ENCODE measurements at places on chromosomes 7 and 10.

- DNase-seq: no peak
Observed at GRCh38 chr10:9262770-9263169, 1208.3 kb downstream of the GATA3 start.

DNA sequence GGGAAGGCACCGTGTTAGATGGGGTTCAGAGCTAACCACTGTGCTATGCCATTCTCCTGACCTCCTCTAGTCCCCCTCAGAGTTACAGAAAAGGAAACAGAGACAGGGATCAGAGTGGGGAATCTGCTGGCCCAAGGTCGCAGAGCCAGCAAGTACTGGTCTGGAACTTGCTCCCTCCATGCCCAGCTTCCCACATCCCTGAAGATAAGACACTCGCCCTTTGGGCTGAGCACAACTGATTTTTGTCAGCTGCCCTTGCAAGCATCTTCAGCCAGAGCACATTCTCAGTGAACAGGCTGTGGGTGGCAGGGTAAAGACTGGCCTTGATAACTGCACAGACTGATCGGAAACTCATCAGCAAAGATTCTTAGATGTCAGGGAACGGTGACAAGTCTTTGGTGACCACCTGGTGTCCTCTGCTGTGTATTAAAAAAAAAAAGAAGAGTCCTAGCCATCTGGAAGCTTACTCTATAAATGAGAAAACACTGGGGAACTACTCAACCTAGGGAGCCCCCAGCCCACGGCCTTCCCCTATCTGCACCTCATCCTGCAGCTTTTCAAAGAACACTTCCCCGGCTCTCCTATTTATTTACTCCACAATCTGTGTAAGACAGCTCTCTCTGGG lies 1.3 kb upstream of the SORBS1 start:
- DNase-seq: no peak

GRCh38 chr7:130844811-130845580 lies 111.0 kb upstream of the KLF14 start:
- no peak for DNase-seq

DNA sequence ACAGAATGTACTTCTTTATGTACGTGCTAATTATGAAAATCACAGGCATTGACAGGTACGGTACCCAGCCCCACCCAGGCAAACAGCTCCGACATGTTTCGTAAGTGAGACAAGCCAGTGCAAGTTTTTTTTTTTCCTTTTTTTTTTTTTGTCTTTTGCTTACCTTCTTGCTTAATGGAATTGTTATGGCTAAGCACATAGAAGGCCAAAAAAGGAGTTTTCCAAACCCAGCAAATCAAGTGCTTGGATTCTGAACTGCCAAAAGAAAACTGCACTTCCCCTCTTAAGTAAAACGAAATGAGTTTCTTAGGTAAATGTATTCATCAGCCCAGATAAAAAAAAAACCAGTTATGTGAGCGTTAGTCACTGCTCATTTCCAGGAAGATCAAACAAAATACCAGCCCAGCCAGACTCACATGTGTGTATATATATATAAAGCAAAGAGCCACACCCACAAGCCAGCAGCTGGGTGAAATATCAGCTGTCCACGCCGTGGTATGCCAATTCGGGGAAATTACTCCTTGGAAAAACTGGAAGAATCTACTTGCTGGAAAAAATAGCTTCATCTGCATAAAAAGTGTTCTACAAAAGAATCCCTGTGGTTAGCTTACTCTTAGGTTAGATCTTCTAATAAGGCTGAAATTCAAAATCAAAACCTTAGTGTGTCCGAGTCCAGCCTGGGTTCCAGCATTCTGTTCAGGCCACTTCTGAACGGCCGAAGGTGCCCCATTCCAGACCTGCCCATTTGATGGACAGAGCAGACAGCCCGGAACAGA lies 8.0 kb downstream of the KLF6 start:
- peak; percentile 63 for DNase-seq

- DNase-seq: no peak
Observed at GRCh38 chr10:11303361-11304170, 285.9 kb downstream of the CELF2 start.

DNA sequence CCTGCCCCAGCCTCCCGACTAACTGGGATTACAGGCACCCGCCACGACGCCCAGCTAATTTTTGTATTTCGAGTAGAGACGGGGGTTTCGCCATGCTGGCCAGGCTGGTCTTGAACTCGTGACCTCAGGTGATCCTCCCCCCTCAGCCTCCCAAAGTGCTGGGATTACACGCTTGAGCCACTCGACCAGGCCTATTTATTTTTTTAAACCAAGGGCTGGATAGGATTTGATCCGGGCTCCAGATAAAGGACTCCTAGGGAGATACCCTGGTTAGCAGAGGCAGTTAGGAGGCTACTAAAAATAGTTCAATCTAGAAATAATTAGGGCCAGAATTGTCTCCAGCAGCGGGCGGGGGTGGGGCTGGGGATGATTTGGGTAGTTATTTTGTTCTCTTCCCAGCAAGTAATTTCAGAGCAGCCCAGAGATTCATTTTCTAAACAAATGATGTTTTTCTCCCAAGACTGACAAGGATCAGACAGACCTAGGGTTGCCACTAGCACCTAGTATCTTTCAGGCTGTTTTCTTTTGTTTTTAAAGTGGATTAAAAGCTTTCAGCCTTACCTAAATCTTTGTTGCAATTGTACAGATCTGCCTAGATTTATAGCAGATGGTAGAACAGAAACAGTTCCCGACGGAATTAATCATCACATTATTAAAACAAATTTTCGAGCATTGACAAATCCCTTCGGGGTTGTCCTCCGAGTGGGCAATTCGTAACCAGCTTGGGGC lies 859 bp upstream of the SMC3 start:
- peak; percentile 49 for DNase-seq

DNA sequence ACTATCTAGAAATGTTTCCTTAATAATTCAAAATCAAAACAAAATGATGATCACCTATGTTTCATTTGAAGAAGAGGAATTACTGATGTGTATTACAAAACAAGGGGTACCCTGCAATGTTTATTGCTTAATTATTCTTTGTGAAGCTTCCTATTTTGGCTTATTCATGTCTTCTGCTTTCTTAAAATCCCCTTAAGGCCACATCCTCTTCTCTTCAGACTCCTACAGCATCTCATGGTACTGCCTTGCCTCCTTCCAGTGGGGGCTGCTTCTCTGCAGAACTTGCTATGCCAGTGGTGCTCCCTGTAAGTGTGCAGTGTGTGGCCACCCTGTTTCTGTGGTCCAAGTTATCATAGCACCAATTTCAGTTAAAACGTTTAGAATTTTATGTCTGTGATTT lies 35.0 kb downstream of the CCDC146 start:
- no peak for DNase-seq

DNA sequence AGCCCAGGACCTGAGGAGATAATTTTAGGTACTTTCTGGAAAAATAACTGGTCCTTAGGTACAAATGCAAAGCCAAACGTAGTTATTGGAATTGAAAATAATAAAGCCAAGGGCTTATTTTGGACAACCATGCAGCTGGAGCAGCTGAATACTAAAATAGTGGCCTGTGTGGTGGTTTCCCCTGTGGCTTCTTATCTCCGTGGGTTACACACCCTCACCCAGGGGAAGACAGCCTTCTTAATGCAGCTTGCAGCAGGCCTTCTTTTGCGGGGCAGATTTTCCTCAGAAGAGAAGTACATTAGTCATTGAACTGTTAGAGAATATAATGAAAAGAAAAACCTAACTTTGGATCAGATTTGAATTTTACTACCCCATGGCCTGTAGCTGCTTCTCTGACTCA lies 133.5 kb downstream of the ST7 start:
- no peak for DNase-seq

GRCh38 chr7:81608748-81609382 lies 161.0 kb downstream of the HGF start:
- DNase-seq: no peak

DNA sequence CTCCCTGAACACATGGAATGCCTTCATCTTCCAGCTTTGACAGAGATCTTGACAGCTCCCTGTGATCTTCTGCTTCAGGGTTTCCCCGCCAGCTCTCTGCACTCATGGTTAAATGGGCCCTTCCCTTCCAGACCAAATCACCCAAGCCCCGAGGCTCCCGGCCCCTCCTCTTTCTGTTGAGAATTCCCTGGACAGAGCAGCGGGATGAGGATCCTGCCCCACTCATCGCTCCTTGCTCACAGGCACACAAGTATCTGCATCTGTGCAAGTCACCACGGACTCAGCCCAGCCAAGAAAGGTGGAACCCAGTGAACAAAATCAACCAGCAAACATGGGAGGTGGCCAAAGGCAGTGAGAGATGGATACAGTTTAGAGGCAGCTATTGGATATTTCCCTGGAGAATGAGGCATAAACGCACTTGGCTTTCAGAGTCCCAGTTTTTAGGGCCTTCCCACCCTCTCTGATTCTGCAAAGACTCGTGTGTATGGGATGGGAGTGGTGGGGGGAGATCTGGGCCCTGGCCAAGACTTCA lies 37.7 kb upstream of the CXCL12 start:
- no peak for DNase-seq

- no peak for DNase-seq
Observed at GRCh38 chr10:110601581-110601980, 34.1 kb downstream of the SMC3 start.

GRCh38 chr10:73956476-73957359 lies 41.2 kb upstream of the VCL start:
- DNase-seq: no peak

GRCh38 chr10:124566981-124567835 lies 105.6 kb downstream of the LHPP start:
- no peak for DNase-seq

DNA sequence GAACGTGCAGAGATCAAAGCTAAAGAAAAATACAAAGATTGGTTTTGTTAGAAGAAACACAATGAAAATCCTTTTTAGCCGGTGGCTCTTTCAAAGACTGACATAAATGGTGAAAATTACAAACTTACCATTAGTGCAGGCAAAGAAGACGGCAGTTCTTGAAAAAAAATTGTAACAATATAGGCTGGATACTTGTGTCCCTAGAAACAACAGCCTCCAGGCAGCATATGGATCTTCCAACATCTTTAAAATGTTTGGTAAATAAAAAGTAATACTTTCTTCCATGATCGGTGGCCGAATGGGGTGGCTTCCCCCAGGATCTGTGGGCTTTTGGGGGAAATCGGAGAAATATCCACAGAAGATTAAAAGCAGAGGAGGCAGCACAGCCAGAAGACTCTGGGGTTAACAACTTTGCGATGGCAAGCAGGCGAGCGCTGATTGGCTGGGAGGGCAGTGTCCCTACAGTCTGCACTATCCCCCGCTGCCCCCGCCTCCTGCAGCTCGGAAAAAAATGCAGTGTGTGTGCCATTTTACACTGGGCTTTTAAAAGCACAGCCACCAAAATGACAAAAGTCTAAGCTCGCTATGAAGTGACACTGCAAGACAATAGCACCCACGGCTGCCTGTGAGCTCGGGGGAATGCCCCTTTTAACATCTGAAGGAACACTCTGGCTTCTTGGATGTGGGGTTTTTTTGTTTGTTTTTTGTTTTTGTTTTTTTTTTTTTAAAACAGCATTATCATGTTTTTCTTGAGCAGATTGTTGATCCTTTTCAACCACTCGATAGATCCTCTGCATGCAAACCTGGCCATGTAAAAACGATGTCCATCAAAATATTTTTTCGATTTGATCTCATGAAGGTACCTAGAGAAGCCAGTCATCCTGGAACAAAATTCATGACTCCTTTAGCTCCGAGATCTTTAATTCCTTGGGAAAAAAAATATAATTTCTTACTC lies 31.7 kb upstream of the EPC1 start:
- peak; percentile 98 for DNase-seq

DNA sequence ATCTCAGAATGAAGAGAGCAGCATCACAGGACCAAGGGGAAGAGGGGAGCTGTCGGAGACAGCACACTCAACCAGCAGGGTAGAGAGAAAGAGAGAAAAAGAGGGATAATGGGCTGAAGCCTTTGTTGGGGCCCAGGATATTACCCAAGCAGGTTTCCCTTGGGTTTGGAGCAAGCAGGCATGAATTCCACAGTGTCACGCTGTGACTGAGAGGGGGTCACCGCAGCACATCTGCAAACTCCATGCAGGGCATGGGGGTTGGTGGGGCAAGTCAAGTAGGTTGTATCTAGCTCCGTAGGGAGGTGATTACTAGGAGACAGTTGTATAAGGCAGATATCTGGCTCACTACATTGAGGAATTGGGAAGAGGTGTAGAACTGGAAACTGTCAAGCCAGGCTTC lies 42.2 kb upstream of the SEMA3E start:
- no peak for DNase-seq

DNA sequence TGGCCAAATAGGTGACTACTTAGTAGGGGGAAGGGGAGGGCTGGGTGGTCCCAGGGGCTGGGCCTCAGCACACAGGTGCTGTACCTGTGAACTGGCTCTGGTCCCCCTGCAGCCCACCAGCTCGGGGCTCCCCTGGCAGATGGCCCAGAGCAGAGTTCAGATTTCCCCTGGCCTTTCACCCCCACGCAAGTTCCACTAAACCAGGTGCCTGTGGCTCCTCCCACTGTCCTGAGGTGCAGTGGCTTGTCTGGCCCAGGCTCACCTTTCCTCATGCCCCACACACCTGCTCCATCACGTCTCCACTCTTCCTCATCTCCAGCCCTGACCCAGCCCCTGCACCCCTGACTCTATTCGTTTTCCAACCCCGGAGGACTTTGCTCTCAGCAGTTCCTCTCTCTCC lies 47.3 kb upstream of the OPALIN start:
- DNase-seq: no peak

DNA sequence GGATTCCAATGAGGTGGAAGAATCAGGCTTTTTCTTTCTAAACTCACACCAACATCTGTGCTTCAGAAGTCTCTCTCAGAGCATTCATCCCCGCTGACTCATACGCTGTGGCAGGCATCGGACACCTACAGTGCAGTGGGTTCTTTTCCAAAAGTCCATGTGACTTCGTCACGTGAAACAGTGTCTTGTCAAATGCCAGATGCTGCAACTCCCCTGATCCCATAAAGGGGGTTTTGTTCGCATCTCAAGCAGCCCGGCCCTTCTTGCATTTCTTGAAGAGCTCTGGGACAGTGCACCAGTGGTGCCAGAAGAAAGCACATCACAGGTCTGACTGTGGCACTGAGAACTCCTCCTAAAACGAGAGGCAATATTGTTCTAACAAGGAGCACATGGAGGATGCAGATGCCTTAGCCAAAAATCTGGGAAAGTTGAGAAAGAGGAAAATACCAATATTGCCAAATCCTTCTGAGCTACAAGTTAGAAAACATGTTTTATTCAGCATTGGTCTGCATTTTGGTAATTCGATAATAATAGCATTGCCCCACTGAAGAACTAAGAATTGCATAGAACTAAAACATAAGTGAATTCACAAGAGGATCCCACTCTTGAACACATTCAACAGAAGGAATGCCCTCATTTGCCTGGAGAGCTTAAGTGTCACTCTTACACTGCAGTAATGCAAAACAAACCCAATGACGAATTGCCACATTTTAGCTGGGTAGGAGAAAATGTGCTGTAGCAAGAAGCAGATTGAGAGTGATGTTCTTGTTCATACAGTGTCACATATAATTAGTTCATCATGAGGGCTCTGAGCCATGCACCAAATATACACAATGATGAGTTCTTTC lies 204.4 kb downstream of the CXCL12 start:
- no peak for DNase-seq

Measured in right cardiac atrium (tissue), 5 donors.